Stimulated activated CD4-positive, alpha-beta T cell treated with anti-CD3 and anti-CD28 coated beads, Interleukin-15, amount 100 ng/mL, for 48 hours (primary cell): ENCODE measurements at places on chromosomes 4 and X.

DNA sequence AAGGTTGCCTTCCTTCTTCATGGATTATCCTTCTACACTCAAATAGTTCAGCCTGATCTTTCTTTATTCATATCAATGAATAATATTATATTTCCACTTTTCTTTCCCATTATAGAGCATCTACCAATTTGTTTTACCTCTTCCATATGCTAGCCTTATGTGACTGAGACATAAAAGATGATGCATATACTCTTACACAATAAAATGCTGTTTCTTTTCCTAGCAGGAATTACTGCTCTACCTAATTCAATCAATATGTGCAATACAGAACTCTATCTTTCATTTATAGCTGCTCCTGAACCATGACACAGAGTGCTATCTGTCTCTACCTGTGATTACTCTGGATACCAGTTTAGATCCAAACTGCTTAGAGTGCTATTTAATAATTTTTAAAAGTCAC lies 2334.0 kb downstream of the PCDH7 start:
- DNase-seq = no peak

- no peak for DNase-seq
These were observed 137.4 kb upstream of the ARSJ start for GRCh38 chr4:114116861-114117260.

GRCh38 chr4:148444296-148445070 lies 2.3 kb upstream of the NR3C2 start:
- DNase-seq = no peak

GRCh38 chr4:37970702-37971101 lies 10.5 kb downstream of the PTTG2 start:
- peak; percentile 31 for DNase-seq

DNA sequence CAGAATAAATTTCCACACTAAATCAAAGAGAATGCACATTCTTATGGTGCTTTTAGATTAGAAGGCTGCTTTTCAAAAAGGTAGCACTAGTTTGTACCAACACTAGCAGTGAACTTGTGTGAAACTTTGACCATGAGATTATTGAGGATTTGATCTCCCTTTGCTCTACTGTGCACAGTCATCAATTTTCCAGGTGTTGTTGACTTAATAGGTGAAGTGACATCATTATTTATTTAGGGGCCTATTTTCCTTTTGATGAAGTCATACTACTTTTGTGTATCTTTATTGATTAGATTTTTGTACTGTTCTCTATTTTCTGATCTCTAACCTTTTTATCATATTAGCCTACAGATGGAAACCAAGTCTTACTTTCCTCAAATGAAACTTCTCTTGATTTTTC lies 507.9 kb upstream of the LCORL start:
- no peak for DNase-seq

- no peak for DNase-seq
These were observed 5.6 kb upstream of the THOC2 start for GRCh38 chrX:123738378-123738940.

DNA sequence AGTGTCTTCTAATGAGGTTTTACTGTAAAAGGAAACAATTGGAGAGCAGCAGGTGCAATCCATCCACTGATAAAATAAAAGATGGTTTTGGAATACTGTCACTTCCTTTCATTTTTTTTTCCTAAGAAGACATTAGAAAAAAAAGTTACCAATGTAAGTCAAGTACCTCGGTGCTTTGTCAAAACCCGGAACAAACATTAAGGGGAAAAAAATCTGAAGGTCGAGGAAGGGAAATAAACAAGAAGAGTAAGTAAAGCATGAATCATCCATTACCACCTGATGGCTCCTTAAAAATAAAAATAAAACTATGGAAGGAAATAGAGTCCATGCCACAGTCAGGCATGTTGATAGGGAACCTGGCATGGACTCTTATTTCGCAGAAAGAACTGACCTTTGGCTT lies 15.3 kb upstream of the XPNPEP2 start:
- no peak for DNase-seq

- no peak for DNase-seq
These were observed 390.1 kb downstream of the ANKRD50 start for GRCh38 chr4:124322234-124323065.

DNA sequence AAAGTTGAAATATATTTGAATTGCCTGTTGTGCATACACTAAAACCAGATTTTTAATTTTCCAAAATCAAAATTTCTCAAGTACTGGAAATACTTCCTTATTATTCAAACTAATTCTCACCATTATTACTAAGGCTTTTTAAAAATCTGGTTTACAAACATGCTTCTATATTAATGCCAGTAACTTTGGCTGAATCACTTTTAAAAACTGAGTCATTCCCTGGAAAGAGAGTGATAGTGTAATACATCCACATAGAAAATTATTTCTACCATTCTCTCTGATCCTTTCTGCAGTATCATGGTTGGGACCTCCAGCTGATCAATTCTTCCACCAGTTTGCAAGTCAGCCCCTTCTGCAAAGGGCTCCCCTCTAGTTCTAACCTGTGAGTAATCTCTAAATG lies 165.3 kb upstream of the FAM241A start:
- no peak for DNase-seq

- no peak for DNase-seq
These were observed 4.3 kb upstream of the TSPAN5 start for GRCh38 chr4:98662626-98663225.

DNA sequence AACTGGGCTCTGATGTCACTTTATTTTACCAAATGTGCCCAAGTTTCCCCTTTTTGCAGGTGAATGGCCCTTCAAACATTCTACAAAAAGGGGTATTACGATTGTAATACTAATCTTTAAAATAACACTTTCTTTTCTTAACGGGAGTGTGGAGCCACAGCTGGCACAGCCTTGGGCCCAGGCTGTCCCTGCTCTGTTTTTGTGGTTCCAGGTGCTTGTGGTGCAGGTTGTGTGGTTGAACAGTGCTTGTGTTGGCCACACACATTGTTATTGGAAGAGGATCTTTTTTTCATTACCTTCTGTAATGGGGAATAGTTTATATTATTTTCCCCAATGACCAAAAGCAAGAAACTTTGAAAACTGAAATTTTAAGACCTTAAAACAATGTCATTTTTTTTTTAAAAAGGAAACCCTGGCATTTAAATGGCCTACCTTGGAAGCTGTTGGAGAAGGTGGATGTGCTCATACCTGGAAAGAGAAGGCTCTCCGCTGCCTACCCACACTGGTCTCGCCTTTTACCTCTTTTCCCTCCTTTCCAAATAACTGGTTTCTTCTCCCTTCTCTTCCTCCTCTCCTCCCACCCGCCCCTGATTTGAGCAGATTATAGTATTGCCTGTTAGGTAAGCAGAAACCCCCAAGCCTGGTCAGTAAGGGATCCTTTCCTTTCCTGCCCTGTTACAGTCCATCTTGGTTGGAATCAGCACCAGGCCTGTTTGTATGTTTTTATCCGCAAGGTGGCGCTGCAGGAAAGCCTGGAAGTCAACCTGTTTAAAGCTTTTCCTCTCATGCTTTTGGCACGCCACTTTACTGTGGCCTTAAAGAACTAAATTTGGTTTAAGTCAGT lies 28.6 kb downstream of the HADH start:
- DNase-seq = peak; percentile 79

DNA sequence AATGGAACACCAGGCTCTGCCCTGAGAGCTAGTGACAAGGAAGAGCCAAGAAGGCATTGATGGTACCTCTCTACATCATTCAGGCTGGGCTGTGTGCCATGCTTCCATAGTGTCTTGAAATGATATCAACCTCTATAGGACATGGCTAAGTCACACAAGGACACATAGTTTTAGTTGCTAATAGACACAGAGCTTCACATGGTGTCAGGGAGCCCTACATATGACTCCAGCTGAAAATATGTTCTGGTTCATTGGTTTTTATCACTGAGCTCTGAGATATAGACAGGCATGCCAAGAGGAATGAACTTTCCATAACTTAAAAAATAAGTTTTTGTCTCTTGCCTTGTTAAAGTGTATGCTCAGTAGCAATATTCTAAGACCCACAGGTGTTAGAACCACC lies 72.1 kb upstream of the PRKG2 start:
- no peak for DNase-seq

DNA sequence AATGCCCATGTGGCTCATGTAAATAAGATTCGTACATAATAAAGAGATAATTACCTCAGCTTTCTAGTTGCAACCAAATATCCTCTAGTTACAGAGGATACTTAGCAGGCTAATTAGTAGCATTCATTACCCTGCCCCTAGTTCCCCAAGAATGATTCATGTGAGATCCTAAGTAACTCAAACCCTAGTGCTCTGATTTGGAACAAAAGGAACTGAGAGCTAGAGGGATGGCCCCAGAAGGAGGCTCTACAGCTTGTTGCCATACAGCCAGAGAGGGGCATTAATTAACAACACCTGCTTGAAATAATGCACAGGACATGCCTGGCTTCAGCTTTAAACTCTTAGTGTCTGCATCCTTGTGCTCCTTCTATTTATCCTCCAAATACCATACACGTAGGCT lies 32.6 kb upstream of the CBR4 start:
- DNase-seq = no peak

GRCh38 chr4:100162027-100162685 lies 28.1 kb downstream of the DDIT4L start:
- no peak for DNase-seq

DNA sequence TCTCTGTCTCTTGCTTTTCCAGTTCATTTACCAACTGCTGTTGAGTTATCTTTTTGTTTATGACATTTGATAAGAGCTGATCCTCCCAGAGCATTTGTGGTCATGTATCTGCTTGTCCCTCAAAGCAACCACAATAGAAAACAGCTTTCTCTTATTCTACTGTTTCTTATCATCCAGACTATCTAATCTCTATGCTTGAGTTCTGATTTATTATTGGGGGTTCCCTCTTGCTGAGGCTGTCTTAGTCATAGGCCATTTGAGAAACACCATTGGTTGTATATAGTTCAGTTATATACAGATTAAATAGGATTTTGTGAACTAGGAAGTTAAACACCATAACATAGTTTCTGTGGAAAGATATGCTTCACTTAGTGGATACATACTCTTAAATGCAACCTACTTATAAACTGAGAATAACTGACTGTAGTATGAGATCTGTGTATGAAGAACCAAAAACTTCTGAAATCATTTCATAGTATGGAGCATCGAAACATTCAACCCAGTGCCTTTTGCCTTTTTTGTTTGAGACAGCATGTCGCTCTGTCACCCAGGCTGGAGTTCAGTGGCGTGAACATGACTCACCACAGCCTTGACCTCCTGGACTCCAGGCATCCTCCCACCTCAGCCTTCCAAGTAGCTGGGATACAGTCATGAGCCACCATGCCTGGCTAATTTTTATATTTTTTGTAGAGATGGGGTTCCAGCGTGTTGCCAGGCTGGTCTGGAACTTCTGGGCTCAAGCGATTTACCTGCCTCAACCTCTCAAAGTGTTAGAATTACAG lies 75.8 kb downstream of the STIM2 start:
- DNase-seq = no peak

GRCh38 chr4:184103527-184104264 lies 114.0 kb downstream of the ENPP6 start:
- no peak for DNase-seq

DNA sequence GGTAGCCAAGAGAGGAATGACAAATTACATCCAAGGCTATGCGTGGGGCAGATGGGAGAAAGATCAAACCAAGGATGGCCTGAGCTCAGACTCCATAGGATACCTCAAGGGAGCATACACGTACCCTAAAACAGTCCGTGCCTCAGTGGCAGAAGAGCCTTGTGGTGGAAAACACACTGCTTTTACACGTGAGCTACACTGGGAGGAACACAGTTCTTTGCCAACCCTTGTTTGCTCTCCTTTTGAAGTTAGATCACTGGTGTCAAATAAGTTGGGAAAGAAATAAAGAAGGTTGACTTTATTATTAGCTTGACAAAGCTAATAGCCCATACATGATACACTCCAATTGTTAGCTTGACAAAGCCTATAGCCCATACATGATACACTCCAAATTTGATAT lies 141.9 kb downstream of the MGST2 start:
- DNase-seq = no peak

GRCh38 chr4:84977396-84977795 lies 10.9 kb upstream of the WDFY3 start:
- no peak for DNase-seq

GRCh38 chr4:3788366-3788660 lies 22.1 kb downstream of the ADRA2C start:
- DNase-seq = no peak

GRCh38 chr4:153143527-153144348 lies 60.5 kb upstream of the TRIM2 start:
- no peak for DNase-seq

DNA sequence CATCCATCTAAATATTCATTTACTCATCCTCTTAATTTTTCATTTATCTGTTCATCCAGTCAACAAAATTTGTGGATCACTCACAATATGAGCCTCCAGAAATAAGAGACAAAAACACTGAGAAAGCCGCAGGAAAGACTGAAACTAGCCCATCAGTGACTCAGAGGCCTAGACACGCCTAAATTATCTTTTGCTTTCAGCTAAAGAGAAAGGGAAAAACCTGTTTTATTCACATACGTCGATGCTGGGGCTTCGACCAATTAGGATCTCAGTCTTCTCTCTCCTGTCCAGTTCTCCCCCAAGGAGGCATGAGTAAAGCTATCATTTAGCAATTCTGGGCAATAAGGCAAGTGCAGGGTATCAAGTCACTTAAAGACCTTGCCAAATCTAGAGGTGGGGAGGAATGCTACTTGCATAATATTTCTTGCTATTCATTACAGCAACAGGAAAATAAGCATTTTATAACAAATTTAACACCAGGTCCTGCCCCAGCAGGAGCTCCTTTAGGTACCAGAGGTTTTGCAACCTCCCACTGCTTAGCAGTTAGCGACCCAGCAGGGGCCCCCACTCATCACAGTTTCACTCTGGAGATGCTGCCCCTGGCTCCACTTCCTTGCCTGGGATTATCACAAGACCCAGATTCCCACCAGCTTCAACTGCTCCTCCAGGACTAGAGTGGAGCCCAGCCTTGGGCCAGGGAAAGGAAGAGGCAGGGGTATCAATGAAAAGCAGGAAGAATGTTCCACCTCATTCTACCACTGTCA lies 30.1 kb upstream of the TMEM154 start:
- no peak for DNase-seq

- DNase-seq = no peak
These were observed 92.7 kb downstream of the SYNPO2 start for GRCh38 chr4:118981171-118981838.

GRCh38 chr4:123158576-123158975 lies 236.2 kb upstream of the NUDT6 start:
- no peak for DNase-seq

DNA sequence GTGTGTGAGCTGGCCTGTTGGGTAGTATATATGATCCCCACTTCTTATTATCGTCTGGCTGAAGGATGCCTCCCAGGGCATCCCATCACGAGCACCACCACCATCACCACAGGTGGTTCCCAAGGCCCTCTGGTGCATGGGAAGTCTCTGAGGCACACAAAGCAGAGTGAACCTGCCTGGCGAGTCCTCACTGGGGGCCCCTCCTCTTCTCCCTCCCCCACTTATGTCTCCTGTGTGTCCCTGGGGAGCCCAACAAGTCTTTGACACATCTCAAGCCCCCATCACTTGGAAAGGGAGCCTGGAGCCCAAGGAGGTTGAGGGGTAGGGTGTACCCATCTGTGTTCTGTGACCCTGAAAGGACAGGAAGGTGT lies 45.5 kb upstream of the NKX1-1 start:
- no peak for DNase-seq

GRCh38 chr4:43410636-43411035 lies 518.1 kb downstream of the GRXCR1 start:
- DNase-seq = no peak
